Stimulated activated CD4-positive, alpha-beta T cell treated with anti-CD3 and anti-CD28 coated beads, Interleukin-4, amount 100 ng/mL, for 1 hour (primary cell): ENCODE measurements at places on chromosomes 5 and 9.

GRCh38 chr9:77892171-77892570 is 139.4 kb downstream of the GNAQ start:
- DNase-seq: no peak

DNA sequence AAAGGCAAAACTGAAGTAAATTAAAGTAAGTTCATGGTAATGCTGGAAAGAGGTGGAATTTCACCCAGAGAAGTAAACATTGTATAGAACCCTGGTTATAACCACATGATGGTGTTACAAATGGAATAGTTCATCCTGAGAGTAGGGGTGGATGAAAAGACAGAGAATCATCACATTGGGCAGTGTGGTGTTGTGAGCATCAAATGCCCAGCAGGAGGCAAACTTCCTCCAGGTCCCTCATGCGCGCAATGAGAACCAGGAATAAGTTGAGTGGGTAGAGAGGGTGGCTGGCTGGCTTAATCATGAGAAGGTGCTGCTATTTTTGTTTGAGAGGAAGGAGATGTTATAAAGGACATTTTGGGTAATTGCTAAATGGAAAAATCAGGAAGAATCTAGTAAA is 163.3 kb upstream of the HMHB1 start:
- DNase-seq: no peak

- DNase-seq: no peak
Measured at GRCh38 chr9:550333-550732, 291.2 kb upstream of the DMRT1 start.

DNA sequence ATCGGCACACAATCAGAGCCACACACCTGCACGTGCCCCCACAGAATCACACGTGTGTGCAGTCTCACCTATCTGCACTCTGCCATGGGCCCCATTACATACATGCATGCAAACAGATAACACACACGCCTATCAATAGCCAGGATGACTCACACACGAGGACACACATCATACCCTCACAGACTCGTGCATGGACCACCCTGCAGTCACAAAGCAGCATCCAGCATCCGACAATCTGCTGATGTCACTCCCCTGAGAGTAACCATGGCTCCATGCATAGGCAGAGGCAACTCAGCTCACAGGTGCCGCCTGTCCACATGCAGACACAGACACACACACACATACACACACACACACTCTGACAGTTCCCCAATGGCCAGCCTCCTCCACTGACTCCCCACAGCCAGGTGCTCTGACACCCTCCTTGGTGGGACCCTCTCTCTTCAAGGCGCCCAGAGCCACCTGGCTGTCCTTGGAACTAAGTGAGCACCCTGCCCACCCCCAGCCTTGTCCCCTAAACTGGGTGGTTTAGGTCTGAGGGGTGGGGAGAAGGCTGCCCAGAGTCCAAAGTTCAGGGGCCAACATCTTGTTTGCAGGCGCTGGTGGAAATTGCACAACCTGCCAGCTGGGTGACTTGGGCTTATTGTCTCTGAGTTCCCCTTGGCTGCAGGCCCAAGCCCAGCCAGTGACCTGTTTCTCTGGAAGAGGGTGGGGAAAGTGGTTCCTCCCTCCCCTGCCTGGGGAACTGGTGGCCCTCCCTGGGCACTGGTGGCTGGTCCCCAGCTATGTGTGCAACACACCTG is 34.6 kb upstream of the NEK6 start:
- DNase-seq: no peak

- no peak for DNase-seq
Measured at GRCh38 chr5:80566711-80567259, 3.3 kb downstream of the ANKRD34B start.

GRCh38 chr5:111765613-111766571 is 8.9 kb upstream of the NREP start:
- no peak for DNase-seq

- no peak for DNase-seq
Measured at GRCh38 chr9:123528501-123528900, 172.5 kb downstream of the CRB2 start.

DNA sequence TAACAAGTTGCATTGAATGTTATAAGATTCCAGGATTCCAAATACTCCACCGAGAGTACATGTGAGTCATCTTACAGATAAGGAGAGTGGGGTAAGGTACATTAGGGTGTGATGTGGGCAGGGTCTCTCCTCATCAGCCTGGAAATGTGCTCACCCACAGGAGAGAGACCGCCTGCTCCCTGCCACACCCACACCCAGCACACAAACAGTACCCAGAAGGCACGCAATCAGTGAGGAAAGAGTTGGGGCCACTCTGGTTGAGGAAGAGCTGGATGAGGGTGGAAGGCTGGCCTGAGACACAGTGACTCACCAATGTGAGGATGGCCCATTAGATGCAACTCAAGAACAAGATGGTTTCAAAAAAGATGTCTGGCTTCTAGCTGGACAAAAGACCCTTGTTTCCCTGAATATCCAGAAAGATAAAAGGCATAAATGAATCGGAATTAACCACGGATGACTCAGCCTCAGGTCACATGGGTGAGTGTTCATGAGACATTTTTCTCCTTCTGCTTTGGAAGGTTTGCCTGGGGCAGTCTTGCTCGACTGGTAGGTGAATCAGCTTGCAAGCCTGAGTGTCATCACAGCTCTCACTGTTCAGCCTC is 51.1 kb upstream of the LHFPL2 start:
- DNase-seq: no peak

DNA sequence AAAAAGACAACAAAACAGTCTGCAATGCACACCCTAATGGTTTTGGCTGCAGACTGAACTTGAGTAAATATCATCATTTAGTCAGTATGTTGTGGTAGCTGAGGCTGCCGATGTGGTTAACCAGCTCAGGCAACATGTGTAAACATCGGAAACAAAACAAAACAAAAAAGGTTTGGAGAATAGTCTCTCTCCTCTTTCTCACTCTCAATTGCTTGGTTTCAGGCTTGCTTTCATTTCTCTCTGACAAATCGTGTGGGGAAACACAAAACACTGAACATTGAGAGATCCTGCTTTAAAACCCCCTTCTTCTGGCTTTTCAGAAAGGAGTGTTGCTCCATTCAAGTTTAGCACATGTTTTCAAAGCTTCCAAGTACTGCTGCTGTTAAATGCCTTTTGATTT is 453.3 kb downstream of the BNC2 start:
- DNase-seq: no peak

- no peak for DNase-seq
Measured at GRCh38 chr5:62708481-62709325, 130.1 kb downstream of the LRRC70 start.

DNA sequence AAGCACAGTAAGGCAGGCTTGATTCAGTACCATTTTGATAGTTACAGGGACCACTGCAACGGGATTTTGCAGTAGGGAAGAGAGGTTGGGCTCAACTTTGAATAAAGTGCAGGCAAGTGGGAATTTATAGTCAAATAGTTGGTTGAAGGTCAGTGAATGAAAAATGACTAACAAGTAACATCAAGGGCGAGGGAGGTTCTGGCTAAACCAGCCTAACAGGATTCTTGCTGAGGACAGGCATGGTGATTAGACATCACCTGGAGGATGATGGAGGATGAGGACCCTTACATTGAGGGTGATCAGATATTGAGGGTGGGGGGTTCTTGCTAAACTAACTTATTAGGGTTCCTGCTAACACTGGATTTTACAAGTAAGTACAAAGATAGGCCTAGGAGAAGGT is 66.1 kb upstream of the SMC5 start:
- no peak for DNase-seq

DNA sequence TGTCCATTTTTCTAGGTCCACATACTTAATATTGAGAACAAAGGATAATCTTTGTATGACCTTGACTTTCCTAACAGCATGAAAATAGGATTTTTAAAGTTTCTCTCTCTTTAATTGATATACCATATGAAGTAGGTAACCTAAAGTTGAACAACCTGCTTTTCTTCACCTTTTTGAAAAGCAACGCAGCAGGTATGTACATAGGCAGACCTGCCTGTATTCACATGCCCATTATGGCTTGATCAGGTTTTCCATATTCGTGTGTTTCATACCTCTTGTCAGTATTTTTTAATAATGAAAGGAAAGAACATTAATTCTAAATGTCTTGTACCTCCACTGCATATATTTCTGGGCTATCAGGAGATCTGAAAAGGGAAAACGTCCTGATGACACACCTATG is 1.5 kb upstream of the ADAMTSL1 start:
- no peak for DNase-seq

DNA sequence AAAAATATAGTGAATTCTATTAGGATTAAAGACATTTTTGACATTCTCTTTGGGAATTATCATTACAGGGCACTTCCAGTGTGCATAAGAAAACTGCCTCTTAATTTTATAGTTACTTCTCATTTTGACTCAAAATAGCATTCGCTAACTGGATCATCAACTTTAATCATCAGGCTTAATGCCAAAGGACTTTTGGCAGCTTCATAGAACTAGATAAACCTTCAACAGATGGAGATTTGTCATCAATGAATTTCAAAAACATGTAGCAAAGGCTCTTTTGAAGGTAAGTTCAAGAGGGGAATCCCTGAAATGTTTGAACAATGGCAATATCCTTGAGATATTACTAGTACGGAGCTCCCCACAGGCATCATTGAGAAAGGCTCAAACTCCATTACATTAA is 447.2 kb downstream of the PDE4D start:
- no peak for DNase-seq

DNA sequence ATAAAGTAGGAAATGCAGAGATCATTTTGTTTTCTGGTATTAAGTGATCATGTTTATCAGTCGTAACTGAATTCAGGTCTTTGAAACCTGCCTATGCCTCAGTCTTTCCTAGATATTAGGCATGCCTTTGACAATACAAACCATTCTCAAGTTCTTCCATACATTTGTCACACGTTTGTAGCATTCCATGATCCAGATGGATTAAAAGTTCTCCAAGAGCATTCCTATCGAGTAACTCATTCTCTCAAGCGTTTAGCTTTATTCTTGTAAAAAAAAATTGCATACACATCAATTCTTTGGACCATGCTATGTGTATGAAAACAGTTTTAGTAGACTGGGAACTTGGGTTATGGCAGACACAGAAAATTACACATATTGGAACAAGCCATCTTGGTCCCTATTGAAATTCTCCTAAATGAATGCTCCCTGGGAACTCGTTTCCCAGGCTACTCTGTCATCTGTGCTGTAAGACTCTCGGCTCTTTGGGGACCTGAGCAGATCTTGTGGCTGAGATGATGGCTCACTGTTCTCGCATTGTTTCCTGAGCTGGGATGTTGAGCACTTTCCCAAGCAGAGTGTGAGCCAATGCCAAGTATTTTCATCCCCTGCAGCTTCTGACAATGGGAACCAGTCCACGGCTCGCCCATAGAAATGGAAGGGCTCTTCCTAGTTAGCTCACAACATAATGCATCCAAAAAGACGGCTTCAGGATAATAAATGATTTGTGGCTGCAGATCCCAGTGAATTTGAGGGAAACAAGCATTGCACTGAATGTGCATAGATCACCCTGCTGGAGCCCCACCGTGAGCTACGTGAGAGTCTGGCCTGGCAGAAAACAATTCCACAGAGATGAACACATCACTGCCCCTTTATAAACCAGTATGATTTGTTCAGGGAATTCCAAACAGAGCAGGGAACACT is 230.2 kb downstream of the IRX1 start:
- DNase-seq: no peak

GRCh38 chr5:126455728-126456127 is 32.5 kb downstream of the GRAMD2B start:
- DNase-seq: no peak

GRCh38 chr5:81631124-81631523 is 119.8 kb downstream of the SSBP2 start:
- no peak for DNase-seq

GRCh38 chr5:123117989-123118388 is 28.9 kb downstream of the PRDM6 start:
- no peak for DNase-seq

DNA sequence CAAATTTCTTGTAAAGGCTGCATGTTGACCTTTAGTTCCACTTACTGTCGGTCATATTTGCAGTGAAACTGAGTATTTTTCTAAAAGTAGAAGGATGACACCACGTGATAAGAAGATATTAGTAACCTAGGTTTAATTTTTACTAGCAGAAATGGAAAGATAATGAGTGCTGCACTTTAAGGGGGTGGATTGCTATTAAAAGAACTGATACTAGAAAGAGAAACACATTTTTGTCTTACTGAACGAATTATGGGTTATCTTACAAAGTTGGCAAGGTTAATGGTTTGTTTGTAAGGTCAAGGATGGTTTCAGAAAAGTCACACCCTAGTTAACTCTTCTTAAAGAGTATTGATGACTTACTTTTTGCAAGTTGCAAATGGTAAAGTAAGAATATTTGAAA is 2.4 kb downstream of the MACIR start:
- DNase-seq: no peak

DNA sequence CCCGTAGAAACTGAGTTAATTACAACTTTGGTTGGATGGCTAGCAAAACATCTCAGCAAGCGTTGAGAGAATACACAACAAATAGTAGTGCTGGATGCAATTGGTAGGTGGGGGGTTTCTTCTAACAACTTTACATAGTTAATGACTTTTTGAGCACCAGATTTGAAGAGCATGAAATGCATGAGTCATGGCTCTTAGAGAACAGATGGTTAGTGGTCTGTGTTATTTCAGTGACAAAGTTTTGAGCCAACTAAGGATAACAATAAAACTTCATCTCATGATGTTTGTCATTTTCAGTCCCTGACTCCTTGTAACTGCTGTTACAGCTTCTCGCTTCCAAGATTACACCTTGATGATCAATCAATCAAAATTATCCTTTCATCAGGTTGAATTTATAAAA is 399.0 kb upstream of the BRINP1 start:
- no peak for DNase-seq

DNA sequence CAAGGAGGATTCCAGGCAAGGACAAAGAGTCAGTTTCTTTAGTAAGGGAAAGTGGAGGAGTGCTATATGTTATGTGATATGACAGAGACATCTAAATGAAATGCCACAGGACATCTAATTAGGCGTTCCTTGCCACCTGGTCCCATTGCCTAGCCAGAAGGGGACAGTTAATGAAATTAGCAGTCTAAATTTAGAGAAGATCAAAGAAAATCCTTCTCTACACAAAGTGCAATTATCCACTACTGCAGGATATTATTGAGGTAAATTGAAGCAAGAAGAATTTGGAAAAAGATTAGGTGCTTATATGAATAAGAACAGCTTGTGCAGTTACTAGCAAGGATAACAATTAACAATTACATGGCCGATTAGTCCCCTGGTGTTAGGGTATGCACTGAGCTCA is 495.3 kb upstream of the NMUR2 start:
- no peak for DNase-seq
